ENCODE measurements at places on chromosomes 7 and 10. TPM values are rescaled to one million over a fixed set of nuclear protein-coding genes. Genes with fewer than 3 reads are reported as not detected.
A peak's percentile ranks its signal among the peaks of the same experiment; 100 is the strongest.

- no peak overlapping the region for H3K4me3 ChIP-seq
- no peaks in the 10 kb centered on the region for H3K4me1 ChIP-seq
- H3K27me3 ChIP-seq: no peaks in the 10 kb centered on the region
- no peak for DNase-seq
Observed at GRCh38 chr7:141874787-141875186, 33.5 kb upstream of the PRSS37 start.

DNA sequence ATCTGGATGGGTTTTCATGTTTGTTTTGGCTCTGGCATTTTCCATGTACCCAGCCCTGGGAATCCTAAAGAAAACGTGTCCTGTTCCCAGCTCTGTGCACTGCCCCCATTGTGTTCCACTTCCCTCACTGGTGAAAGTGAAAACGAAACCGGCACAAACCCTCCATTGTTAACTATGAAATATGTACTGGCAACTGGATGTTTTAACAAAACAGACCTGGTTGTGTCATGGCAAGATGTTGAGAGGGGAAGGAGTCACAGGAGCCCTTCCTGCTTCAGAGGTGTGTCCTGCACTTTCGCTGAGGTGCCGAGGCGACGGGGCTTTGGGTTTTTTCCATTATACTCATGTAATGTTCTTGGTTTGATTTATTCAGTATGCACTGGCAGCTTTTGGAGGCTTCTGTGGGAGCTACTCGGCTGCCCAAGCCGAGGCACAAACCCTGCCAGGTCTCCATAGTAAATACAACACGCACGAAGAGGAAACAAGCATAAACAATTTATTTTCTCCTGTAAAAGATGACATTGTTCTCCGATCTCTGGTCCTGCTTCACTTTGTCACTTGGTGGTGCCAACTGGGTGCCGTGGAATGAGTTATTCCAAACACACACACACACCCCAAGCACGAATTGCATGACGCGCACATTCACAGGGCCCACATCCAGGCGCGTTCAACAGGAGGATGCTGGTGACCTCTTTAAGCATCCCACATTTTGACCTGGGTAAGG, 118.2 kb downstream of the CDK6 start:
- H3K4me3 ChIP-seq: peak overlapping the region; percentile 21
- peak overlapping the region; percentile 87 for H3K27ac ChIP-seq
- H3K27me3 ChIP-seq: no peaks in the 10 kb centered on the region
- no peaks in the 10 kb centered on the region for H3K36me3 ChIP-seq
- DNase-seq: peak; percentile 85

DNA sequence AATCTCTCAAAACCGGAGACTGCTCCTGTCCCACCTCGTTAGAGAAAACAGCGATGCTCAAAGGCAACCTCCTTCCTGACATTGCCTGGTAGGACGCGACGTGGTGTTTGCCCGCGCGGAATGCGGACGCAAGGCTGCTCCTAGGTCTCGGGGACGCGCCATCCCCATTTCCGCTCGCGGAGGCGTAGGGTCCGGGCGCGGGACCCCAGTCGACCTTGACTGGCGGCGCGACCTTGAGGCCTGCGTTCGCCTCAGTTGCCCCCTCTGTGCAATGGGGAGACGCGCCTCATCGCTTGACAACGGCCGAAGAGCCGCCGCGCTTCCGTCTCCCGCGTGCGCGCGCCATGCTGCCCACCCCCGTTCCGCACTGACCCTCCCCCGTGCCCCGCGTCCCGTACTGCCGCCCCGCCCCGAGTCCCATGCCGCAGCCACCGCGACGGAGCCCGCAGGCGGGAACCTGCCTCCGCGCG, 412 bp upstream of the PPIA start:
- H3K27me3 ChIP-seq: no peaks in the 10 kb centered on the region
- peak overlapping the region; percentile 99 for H3K27ac ChIP-seq
- peaks cover 9% of the 10 kb centered on the region for H3K36me3 ChIP-seq
- peak overlapping the region; percentile 85 for H3K4me3 ChIP-seq
- H3K4me1 ChIP-seq: peaks cover 6% of the 10 kb centered on the region

GRCh38 chr10:116418389-116418788, 9.3 kb upstream of the PNLIPRP3 start:
- H3K4me1 ChIP-seq: no peaks in the 10 kb centered on the region
- DNase-seq: no peak
- no peak overlapping the region for H3K27ac ChIP-seq
- H3K27me3 ChIP-seq: no peaks in the 10 kb centered on the region

AGBL3 gene
- polyA plus RNA-seq: 0.56 TPM

- H3K27me3 ChIP-seq: no peaks in the 10 kb centered on the region
- H3K4me1 ChIP-seq: peaks cover 17% of the 10 kb centered on the region
- H3K36me3 ChIP-seq: no peaks in the 10 kb centered on the region
- H3K27ac ChIP-seq: peak overlapping the region; percentile 28
Observed at GRCh38 chr7:80088705-80089104, 45.9 kb upstream of the GNAI1 start.

All from fibroblast of lung (primary cell).